ENCODE measurements at places on chromosomes 12 and 14.

DNA sequence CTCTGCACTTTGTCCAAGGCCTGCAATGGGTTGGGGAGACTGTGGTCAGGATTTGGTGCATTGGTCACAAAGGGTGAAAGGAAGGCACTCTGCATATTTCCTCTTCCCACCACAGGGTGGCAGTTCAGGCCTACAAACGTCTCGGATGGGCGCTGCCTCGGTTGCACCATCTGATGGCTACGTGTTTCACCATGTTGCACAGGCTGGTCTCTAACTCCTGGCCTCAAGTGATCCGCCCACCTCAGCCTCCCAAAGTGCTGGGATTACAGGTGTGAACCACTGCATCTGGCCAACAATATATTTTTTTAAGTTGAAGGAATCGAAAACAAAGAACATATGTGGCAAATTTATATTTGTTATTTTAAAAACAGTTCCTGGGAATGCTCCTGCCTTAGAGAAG lies 35.1 kb downstream of the TMBIM6 start:
- DNase-seq, result peak; percentile 79

- DNase-seq, result no peak
Observed at GRCh38 chr12:18135509-18135908, 45.5 kb upstream of the RERGL start.

GRCh38 chr12:12723681-12724420 lies 6.7 kb downstream of the CDKN1B start:
- DNase-seq, result peak; percentile 47

- no peak for DNase-seq
Observed at GRCh38 chr12:2353281-2353680, 300.5 kb downstream of the CACNA1C start.

DNA sequence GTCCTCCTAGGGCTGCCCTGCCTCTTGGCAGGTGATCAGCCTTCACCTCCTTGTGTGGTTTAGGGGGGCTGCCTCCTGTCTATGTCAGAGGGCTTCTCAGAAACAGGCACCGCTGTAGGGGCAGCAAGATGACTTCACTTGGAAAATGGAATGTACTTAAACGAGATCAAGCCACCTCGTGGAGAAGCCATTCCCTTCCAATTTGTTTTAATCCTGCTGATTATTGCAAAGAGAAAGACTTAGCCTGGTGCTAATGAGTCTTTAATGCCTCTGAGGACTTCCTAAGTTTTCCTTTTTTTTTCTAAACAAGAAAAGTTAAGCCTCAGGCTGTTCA lies 62.3 kb upstream of the RFLNA start:
- no peak for DNase-seq

DNA sequence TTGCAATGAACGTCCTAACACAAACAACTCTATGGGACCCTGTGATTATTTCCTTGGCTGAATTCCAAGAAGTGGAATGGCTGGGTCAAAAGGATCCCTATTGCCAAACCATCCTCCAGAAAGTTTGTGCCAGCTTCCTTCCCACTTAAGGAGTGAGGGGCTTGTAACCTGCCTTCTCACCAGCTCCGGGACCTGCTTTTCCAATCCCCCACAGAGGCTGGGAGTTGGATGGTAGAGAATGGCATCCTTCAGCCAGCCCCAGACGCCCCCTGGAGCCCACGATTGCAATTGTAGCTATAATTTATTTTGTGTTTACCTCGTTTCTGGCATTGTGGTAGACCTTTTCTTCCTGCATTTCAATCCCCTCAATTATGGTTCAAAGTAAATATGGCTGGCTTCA lies 9.7 kb upstream of the ZDHHC22 start:
- DNase-seq, result no peak

- DNase-seq, result no peak
Observed at GRCh38 chr12:15620741-15621539, 168.2 kb downstream of the EPS8 start.

GRCh38 chr12:52235822-52236361 lies 2.8 kb downstream of the KRT7 start:
- peak; percentile 14 for DNase-seq

DNA sequence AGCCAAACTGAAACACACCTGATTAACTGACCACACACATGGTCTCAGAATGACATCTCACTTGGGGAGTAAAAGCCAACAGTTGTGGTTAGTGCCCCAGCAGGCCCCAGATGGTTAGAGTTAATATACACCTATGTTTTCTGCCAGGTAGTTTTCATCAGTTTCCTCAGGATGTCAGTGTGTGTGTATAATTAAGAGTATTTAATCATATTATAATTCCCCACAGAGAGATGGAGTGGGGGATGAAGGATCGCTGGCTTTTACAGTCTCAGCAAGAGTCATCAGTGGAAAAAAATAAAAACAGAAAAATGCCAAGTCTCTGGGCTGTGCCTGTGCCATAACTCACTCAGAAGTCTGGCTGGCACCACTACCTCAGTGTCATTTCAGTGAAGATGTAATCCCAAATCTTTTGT lies 412.5 kb downstream of the ZFP36L1 start:
- no peak for DNase-seq

GRCh38 chr12:132525011-132525832 lies 35.3 kb downstream of the FBRSL1 start:
- no peak for DNase-seq

DNA sequence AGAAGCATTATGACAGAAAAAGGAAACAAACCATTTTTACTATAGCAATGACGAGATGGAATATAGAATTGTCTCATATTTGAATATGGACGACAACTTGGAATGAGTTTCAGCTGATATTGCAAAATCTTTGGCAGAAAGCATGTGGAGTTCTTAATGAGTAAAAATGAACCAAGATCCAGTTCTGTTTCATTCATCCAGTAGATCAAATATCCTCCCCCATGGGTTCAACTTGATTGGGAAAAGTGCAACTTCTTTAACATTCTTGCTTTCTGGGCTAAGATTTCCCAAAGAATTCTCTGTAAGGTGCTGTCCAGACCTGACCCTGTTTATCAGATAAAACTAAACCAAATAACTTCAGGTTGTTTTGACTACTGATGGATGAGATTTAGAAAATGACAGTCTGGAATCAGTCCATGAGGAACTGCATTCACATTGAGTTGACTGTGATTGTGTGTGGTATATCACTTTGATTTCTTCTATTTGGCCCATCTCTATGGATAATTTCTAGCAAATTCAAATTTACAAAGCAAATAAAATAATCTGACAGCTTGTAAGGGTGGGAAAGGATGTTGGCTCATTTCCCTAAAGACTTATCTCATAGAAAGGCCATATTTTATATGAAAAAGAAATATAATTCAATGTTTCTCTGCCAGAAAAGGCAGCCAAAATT lies 267.4 kb downstream of the ADAMTS20 start:
- no peak for DNase-seq

DNA sequence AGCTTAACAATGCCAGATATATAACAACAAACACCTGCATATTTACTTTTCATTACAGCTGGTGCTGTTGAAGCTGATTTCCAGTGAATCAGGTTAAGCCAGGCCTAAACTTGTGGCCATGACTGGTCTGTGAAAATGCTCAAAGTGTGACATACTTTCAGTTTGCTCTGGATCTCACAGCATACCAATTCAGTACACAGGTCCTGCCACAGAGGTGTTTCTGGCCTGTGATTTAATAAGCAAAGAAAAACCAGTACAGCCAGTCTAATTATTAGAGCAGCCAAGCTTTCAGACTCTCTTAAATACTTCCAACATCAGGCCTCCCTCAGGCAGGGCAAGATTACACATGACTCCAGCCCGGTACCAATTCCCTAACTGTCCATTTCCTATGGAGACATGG lies 27.4 kb upstream of the TMCC3 start:
- DNase-seq, result peak; percentile 54

GRCh38 chr12:76936275-76937193 lies 57.7 kb upstream of the CSRP2 start:
- DNase-seq, result no peak

DNA sequence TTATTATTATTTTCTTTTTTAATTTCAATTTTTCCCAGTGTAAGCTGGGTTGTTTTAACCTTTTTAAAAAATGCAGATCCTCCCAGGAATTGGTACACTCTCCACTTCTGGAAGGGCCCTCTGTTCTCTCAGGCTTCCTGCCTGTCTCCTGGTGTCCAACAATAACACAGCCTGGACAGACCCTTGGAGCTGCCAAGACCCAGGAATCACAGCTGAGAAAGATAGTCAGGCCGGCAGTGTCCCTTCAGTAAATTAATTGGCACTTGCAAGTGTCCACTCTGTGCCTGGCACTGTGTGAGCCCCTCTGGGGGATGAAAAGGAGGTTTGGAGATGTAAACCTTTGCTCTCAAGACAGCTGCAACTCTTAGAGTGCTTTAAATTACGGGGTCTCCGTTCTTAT lies 113.3 kb downstream of the SMOC1 start:
- DNase-seq, result no peak

- DNase-seq, result no peak
Observed at GRCh38 chr12:88994971-88995370, 357.3 kb downstream of the DUSP6 start.

GRCh38 chr12:53326460-53327185 lies 5.2 kb upstream of the AAAS start:
- no peak for DNase-seq

DNA sequence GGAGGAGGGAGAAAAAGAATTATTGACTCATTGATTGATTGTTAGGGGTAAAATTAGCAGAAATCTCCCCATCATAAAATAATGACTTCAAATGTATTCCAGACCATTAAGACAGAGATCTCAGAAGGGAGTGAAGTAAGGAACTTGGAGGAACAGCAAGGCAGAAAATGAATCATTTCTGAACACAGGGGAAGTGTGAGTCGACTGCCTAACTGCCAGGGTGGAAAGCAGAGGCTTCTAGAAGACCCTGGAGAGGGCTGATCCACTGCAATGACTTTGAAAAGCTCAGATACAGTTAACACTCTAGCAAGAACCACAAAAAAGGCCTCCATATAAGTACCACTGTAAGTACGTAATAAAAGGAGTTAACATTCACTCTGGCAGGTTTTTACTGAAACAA lies 9.7 kb downstream of the GLTP start:
- no peak for DNase-seq

DNA sequence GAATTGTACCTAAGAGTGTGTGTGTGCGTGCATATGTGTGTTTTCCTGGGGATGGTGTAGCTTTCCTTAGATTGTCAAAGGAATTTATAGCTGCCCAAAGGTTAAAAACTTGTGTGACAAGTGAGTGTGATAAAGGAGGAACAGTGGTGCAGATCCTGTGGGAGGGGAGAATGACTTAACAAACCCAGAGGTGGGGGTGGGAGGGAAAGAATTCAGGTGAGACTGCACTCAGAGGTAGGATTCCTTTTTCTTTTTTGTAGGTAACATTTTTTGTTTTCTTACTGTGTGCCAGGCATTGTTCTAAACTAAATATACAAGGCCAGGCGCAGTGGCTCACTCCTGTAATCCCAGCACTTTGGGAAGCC lies 45.3 kb upstream of the SINHCAF start:
- no peak for DNase-seq

- DNase-seq, result no peak
Observed at GRCh38 chr12:28278499-28278898, 88.2 kb downstream of the CCDC91 start.

DNA sequence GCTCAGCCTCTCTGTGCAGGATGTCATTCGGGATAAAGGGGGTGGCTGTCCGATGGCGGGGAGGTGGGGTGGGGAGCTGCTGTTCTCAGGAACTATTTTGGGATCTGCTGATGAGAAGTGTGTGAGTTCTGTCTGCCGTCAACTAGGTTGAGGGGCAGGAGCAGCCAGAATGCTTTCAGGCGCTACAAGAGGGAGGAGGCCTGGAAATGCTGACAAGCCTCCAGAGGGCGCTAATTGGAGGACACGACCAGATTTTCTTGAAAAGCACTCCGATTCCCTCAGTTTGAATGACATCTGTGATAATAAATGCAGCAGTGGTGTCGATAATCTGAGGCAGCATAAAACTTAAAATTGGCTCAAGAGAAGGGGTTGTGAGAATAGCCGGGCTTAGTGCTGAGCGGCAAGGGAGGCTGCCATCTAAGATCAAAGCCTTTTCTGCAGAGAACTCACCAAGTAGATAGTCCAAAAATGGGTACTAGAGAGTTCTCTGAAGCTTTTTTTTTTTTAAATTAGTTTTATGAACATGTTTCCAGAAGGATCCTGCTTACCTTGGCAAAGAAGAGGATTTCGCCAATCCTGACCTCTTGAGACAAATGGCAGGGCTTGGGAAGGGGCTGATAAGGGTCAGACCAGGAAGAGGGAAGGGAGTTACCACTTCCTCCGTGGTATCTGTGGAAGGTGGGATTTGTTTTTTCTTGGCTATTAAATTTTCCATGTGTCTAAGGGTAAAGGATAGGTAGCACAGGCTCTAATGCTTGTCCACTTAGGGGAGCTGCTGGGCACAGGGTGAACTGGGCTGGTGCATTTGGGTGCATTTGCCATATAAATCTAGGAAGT lies 94.4 kb downstream of the CRACR2A start:
- peak; percentile 60 for DNase-seq

DNA sequence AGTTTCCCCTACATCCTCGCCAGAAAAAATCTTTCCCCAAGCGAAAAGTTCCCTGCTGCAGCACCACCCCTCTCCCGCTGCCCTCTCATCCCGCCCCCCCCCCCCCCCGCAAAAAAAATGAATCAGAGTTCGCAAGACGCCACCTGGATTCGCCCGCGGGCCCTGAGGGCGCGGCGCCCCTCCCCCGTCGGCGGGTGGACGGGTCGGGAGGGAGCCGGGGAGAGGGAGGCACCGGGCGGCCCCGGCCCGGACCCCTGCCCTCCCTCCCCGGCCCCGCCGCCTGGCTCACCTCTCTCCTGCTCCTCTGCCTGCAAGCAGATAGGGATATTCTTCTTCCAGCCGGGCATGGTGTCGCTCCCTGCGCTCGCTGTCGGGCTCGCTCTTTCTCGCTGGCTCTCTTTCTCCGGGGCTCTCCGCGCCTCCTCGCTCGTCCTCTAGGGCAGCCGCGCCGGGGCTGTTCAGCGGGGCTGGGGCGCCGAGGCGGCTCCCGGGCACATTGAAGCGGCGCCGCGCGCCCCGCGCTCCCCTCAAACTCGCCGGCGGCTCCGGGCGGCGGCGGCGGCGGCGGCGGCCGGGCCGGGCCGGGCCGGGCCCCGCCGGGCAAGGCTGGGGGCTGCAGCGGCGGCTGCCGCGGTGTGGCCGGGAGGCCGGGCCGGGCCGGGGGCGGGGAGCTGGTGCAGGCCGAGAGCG lies 200.3 kb upstream of the CAND1 start:
- peak; percentile 53 for DNase-seq
